Vagina (tissue), 2 donors: ENCODE measurements at places on chromosomes 3 and 15.

GRCh38 chr3:8451696-8452095 lies 49.9 kb upstream of the LMCD1 start:
- DNase-seq = no peak

- no peak for DNase-seq
Observed at GRCh38 chr15:38274135-38274534, 21.5 kb downstream of the SPRED1 start.

GRCh38 chr3:53844262-53845102 lies 1.7 kb downstream of the CHDH start:
- DNase-seq = no peak

- no peak for DNase-seq
Observed at GRCh38 chr3:143273975-143274690, 154.6 kb downstream of the CHST2 start.

- no peak for DNase-seq
Observed at GRCh38 chr3:37715358-37715757, 146.3 kb upstream of the CTDSPL start.

GRCh38 chr15:65743637-65744252 lies 48.3 kb downstream of the DENND4A start:
- DNase-seq = no peak

DNA sequence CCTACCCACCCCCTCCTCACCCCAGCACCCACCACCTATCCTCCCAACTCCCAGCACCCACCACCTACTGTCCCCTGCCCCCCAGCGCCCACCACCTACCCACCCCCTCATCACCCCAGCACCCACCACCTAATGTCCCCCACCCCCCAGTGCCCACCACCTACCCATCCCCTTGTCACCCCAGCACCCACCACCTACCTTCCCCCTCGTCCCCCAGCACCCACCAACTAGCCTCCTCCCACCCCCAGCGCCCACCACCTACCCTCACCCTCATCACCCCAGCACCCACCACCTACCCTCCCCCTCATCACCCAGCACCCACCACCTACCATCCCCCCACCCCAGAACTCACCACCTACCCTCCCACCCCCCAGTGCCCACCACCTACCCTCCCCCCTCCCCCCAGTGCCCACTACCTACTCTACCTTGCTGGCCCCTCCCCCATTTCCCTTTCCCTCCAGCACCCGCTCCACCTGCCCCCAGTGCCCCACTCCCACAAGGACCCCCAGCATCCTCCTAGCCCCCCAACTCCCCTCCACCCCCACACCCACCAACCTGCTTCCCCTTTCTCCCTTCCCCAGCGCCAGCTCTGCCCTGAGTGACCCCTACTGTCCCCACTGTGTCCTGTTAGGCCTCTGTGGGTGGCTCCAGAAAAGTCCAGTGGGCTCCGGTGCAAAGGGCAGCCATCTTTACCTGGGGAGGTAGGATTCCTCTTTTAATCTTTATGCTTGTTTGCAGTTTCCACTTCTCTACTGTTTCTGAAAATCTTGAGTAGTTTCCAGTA lies 1.2 kb downstream of the UROC1 start:
- DNase-seq = no peak

- DNase-seq = no peak
Observed at GRCh38 chr3:5260992-5261501, 73.5 kb downstream of the EDEM1 start.

GRCh38 chr15:101675015-101675414 lies 22.8 kb upstream of the TM2D3 start:
- no peak for DNase-seq

DNA sequence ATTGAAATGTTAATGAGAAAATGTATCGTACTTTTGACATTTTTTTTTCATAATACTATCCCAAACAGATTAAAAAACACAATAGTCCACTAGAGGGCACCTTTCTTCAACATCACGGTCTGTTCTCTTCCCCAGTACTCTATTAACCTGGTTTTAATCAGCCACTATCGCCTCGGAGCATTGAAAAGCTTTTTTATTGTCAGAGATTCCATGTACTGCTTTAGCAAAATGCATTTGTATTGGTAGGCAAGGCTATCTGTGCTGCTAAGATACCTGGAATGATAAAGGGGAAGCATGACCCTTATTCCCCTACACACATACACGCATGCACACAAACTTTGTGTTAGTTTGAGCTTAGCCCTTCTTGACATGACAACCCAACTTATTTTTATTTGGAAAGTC lies 160.1 kb upstream of the IL12A start:
- no peak for DNase-seq

- DNase-seq = no peak
Observed at GRCh38 chr15:65827065-65827464, 35.0 kb upstream of the DENND4A start.

DNA sequence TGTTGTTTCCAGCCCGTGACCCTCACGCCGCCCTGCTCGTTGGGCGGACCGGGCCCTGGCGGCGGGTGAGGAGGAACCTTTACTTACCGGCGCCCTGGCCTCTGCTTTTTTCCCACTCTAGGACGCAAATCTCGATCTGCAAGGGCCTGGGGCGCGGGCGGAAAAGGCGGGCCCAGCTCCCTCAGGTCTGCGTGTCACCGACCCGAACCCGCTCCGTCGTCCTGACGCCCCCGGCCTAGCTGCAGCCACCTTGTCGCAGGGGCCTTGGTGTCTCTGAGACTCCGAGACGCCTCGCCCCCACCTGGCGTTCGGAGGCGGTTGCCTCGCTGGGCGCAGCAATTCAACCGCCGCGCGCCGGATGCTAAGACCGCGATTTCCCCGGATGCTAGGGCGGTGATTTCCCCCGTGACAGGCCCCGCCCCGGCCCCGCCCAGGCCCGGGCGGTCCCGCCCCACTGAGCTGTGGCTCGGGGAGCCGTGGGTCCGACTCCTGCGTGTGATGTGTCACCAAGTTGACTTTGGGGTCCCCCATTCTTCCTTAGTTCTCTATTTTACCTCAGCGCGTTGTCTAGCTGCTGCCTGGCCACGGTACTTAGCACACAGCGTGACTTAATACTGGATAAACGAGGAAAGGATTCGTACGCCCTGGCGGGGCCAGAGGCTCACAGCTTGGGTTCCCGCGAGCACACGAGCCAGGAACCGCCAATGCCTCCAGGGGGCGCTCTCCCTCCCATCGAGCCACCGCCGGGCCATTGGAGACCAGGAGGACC lies at the start of gene RPL39L:
RPL39L (minus strand) TSS at position 371 of the 769 bp plus-strand sequence. CDS start 18,196 bp downstream, outside the sequence.
- no peak for DNase-seq

DNA sequence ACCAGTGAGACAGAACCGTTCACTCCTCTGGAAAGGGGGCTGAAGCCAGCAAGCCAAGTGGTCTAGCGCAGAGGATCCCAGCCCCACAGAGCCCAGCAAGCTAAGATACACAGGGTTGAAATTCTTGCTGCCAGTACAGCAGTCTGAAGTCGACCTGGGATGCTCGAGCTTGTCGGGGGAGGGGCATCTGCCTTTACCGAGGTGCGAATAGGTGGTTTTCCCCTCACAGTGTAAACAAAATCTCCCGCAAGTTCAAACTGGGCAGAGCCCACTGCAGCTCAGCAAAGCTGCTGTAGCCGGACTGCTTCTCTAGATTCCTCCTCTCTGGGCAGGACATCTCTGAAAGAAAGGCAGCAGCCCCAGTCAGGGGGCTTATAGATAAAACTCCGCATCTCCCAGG lies 11.4 kb downstream of the CEP97 start:
- no peak for DNase-seq

DNA sequence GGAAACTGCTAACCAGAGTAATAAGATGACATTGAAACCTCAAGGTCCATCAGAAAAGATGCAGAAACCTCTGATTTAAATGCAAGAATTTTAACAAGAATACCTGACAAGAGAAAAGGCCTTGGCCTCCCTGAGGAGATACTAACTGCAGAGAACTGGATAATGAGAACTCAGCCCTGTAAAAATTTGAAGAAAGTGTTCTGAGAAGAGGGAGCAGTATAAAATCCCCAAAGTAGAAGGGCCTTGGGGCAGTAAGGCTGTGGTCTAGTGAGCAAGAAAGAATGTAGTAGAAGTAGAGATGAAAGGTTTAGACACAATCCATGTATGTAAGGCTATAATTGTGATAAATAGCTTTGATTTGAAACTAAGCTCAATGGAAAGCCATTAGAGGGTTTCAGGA lies 394.1 kb downstream of the ZBBX start:
- no peak for DNase-seq

DNA sequence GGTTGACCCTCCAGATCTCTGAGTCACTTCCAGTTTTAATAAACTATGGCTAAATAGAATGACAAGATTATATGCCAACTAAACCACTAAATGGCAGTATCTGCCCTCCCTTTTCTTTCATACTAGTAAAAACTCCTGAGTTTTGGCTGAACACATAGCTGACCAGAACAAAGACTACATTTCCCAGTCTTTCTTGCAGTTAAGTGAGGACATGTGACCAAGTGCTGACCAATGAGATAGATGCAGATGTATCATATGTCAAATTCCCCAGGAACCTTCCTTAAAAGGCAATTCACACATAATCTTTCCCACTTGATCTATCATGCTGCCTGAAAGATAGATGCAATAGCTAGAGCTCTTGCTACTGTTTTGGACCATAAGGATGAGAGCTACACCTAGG lies 191.3 kb downstream of the SHOX2 start:
- DNase-seq = no peak

DNA sequence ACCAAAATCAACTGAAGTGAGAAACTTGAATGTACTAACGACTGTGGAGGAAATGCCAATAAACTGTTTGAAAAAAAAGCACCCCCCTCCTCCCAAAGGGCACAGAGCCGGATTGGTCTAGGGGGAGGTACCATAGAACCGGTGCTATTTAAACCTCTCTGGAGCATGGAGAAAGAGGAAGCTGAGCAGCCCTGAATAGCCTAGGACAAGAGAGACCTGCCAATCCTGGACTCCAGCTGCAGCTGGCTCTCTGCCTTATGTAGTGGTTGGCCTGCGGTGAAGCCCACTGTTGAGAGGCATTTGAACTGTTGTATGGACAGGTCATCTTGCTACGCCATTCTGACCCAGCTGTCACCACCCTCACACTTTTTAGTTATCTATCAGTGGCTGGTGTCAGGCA lies 1.5 kb upstream of the SH3GL3 start:
- no peak for DNase-seq

DNA sequence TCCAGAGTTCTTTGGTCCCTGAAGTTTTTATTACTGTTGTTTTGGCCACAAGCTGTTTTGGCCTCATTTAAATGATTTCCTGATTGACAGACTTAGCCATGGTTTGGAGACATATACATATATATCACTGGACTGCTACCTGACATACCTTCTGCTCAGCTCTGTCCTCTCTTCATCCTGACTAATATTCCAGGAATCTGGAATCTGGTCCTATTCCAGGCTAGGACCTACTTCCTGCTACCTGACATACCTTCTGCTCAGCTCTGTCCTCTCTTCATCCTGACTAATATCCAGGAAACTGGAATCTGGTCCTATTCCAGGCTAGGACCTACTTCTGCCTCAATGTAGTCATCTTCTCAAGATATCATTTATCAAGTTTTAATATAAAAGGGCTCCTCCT lies 724.4 kb upstream of the ROBO1 start:
- DNase-seq = no peak

- no peak for DNase-seq
Observed at GRCh38 chr3:55327131-55327920, 159.8 kb downstream of the WNT5A start.

DNA sequence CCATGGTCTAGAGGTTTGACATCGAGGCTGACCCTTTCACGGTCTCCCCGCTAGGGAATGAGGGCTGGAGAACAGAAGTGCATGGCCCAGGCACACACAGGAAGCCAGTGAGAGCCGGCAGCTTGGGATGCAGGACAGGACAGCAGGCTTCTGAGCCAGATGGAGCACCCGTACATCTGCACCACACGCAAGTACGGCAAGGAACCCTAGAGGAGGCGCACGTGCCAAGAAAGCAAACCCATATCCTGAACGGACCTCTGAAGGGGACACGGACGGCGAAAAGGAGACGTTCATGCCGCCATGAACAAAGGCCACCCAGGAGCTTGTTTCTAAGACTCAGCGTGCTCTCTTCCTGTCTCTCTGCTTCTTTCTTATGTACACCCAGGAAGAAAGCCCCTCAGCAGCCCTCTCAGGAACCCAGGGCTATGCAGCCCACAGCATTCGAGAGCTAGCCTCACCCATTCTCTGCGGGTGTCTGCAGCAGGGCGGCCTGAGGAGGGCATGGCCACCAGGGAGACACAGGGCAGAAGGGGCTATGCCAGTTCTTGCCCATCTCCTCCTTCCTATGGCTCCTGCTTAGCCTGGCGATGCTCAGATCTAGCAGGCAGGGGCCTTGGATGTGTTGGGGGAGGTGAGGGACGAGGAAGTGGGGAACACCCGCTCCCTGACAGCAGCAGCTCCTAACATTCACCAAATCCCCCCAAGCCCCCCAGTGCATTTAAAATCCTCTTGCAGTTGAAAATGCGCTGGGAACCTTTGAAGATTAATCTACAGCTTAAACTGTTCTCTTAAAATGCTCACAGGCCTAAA lies 81.3 kb downstream of the PCSK6 start:
- no peak for DNase-seq

DNA sequence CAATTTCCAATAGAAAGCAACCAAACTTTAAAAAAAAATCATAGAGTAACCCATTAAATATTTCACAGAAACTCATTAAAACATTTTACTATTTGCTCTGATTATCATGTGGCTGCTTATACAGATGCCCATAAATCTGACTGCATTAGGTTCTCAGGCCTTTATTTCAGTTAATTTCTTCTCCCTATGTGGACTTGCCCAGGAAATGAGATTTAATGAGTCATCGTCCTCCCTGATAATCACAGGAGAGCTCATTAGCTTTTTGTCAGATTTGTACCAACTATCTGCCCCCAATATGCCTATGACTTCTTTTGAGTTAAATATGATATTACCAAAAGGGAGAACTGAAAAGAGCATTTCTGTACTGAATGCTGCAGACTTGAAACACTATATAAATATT lies 168.0 kb downstream of the FOXB1 start:
- DNase-seq = no peak
